Hematopoietic multipotent progenitor cell treated with erythropoietin and hydrocortisone succinate and interleukin-3 and kit ligand, for 4 days (in vitro differentiated cells): ENCODE measurements at places on chromosomes 7 and 10.

GRCh38 chr7:72343991-72344390 is 68.1 kb downstream of the CALN1 start:
- DNase-seq: no peak

DNA sequence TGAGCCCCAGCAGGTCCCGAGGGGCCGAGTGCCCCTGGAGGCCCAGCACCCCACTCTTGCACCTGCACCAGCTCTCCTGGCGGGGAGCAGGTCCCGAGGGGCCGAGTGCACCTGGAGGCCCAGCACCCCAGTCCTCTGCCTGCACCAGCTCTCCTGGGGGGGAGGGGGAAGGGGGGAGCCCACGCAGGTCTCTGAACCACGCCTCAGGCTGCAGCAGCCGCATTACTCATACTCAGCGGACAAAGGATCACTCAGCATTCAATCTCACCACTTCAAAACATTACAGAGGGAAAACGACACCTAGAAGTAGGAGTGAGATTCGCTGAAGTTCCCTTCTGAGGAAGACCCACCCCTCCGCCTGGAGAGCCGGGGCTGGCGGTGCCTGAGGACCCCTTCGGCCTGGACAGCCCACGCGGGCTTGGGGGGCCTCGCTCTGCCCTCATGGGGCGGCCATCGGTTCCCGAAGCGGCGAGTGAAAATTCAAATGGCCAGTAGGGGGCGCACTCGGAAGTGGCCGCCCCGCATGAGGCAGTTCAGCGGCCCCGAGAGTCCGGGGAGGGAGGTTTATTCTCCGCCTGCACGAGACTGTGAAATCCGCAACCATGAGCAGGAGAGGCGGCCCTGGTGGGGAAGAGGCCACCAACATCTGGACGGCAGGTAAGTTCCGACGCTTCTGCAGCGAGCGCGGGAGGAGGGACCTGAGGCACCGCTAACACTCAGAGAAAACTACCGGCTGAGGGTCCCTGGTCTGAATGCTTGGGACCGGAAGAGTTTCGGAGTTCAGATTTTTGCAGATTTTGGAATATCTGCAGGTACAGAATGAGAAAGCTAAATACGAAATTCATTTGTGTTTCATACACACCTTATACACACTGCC is 1.1 kb upstream of the GPER1 start:
- DNase-seq: peak; percentile 83

DNA sequence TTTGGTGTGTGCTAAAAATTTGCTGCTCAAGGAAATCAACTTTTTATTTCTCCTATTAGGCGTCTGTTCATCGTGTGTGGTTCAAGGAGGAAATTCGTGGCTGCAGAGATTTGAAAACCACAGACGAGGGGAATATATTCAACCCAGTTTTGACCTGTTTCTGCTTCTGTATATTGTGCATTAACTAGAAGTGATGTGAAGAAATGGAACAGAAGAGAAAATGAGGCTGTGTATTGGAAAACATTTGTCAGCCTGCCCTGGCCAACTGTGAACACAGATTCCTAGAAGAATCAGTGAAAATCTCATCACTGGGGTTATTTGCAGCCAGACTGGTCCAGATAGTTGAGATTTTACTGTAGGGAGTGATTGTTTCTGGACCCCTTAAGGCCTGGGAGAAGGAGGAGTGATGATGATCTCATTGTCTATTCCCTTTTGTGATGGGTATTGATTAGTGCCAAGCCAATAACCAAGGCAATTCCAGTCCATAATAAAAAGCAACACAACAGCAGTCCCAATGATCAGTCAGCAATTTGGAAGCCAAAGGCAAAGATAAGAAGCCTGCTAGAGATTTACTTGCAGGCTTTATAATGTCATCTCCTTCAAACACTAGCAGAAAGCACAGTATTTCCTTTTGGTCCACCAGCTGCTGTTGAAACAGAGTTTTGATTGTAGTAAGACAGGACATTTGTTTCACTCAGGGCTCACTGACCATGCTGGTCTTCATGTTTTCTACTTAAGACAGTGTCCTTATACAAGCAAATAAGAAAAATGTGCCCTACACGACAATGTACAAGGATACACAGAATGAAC is 339.4 kb downstream of the PRPF18 start:
- no peak for DNase-seq

GRCh38 chr10:71921324-71922027 is 42.7 kb upstream of the CHST3 start:
- DNase-seq: peak; percentile 14

DNA sequence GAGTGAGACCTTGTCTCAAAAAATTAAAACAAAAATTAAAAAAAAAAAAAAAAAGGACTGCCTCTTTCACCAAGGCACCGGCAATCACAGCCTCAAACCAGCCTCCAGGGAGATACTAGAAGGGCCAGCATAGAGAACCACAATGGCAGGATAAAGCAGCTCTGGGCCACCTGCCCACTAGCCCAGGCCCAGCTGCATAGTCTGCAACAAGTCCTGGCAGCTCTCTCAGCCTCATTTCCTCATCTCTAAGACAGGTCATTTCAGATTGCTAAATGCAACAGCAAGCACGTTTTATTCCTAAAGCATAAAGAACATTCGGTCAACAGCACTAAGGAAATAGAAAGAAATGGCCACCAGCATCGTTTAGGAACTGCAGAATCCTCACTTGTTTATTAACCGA is 28.8 kb downstream of the XPNPEP1 start:
- no peak for DNase-seq

DNA sequence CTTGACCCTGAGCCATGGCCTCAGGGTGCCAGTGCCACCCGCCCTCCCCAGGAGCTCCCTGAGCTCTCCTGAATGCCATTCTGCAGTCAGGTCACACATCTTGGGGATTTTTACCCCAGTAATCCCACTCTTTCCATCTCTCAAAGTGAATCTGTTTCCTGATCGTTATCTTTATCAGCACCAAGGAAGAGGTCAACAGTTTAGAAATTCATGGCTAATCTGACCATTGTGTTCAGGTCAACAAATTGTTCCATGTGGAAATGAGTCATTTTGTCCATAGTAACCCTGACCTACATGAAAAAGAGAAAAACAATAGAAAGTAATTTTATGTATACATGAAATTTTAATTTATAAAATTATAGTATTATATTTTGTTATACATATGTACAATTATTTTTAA is 28.8 kb upstream of the ZNF488 start:
- DNase-seq: no peak

GRCh38 chr7:55515569-55516279 is 56.6 kb downstream of the VOPP1 start:
- no peak for DNase-seq

GRCh38 chr10:68787813-68788212 is 39.5 kb upstream of the STOX1 start:
- DNase-seq: no peak

DNA sequence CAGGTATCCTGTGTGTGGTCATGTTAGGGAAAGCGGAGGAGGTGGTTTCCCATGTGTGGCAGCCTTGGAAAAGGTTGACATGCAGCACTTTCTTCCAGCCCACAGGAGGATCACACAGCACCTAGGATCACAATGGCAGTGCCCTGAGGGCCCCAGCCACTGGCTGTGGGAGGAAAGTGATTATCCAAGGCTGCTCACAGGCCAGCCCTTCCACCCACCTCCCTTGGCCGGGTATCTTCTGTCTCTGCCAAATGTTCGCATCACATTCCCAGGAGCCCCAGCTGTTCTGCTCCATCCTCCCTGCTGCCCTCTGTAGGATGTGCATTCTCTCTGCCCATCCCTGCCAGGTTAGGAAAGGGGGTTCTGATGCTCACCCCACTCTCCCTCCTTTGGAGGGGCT is 2.5 kb upstream of the MLXIPL start:
- no peak for DNase-seq

GRCh38 chr7:50056131-50056530 is 36.9 kb downstream of the ZPBP start:
- peak; percentile 36 for DNase-seq

- DNase-seq: no peak
Observed at GRCh38 chr10:16381083-16381482, 55.7 kb upstream of the PTER start.

DNA sequence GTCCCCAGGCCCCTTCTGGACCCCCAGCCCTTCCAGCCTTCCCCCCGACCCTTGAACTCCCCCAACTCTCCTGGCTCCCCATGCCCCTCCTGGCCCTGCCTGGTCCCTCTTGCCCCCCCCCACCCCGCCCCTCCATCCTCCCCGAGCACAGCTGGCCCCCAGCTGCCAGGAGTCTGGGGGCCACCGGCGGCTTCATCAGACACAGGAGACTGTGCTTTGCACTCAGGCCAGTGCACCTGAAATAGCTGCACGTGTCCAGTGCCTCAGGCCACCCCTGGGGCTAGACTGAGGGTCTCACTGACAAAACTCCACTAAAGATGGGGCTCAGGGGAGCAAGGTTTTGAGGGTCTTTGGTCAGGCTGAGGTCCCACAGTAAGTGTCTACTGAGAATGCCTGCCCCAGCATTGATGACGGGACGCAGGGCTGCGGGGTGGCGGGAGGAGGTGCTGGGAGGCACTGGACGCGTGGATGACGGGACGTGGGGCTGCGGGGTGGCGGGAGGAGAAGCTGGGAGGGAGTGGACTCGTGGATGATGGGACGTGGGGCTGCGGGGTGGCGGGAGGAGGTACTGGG is 6.5 kb downstream of the FOXL3 start:
- DNase-seq: no peak

GRCh38 chr7:126501617-126502016 is 751.1 kb downstream of the GRM8 start:
- no peak for DNase-seq

- DNase-seq: peak; percentile 90
Observed at GRCh38 chr7:87599336-87599735, 1.3 kb downstream of the ABCB1 start.

GRCh38 chr7:91162436-91162835 is 101.8 kb upstream of the FZD1 start:
- no peak for DNase-seq

- peak; percentile 20 for DNase-seq
Observed at GRCh38 chr10:18261768-18262231, 121.6 kb downstream of the CACNB2 start.

DNA sequence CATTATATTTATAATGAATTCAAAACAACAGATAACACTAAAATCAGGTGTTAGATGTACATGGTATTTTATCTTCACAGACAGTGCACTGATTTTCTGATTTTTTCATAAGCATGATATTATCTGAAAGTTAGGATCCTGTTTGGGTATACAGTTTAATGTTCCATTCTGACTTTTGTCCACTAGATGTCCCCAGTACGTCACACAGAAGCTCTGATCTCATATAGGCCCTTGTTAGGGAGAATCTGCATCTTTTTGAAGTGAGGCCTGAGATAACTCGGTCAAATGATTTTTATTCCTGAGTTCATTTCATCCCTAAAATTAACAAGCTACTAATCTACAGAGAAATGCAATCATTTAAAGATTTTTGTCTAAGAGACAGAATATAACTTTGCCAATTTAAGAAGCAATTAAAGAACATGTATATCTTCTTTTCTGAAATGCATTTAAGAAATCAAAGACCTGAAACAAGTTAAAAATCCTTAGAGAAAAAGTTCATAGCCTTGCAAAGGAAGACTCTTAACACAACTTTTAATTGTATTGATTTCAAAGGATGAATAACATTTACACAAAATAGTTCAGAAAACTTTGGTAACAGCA is 72.0 kb upstream of the TES start:
- DNase-seq: peak; percentile 83

DNA sequence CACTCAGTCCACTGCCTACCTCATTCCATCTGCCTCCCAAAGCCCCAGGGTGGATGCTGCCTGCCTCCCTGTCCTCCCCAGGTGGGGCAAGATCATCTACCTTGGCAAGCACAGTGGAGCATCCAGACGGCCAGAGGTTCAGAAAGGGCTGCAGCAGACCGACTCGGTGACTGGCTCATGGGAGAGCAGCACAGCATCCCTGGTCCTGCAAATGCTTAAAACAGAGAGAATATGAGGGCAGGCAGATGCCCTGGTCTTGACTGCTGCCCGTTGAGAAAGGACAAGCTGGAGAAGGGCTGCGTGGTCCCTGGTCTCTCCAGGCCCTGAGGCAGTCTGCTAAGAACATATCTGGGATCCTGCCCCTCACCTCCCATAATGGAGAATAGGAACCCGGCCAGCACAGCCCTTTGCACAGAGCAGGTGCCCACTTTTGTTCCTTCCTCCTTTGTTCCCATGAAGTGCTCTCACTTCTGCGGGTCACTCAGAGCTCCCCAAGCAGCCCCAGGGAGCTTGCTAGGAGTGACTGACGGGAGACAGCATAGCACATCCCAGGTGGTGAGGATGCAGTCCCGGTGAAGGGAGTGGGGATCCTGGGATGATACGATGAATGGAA is 1.4 kb downstream of the HPS1 start:
- no peak for DNase-seq
